ENCODE measurements at places on chromosomes 1 and 21.
A peak's percentile ranks its signal among the peaks of the same experiment; 100 is the strongest.

- DNase-seq: no peak
Observed at GRCh38 chr1:59159557-59160203, 137.2 kb upstream of the FGGY start.

DNA sequence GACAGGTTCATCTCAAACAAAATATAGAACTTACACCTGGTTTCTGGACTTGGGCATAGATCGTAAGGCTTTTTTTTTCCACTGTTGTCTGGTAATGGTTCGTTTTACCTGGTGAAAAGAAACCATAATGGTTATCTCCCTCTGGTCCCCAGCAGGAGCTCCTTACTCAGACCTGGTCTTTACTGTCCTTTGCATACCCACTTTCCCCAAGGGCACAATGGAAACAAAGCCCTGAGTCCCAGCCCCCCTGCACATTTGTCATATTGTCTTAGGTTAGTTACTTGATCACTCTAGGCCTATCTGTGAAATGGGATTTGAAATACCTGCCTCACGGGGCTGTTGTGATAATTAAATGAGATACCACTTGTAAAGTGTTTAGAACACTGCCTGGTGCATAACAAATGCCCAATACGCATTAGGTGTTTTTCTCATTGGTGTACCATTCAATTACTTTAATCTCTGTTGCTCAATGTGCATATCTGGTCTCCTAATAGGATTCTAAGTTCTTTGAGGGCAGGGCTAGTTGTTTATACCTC is 27.0 kb downstream of the SLAMF1 start:
- no peak for DNase-seq

- DNase-seq: peak; percentile 11
Observed at GRCh38 chr1:184930232-184930631, 44.1 kb downstream of the NIBAN1 start.

GRCh38 chr1:236685917-236686814 is at the start of gene ACTN2:
Gene ACTN2 (plus strand): TSS chr1:236686499. CDS start chr1:236686674, 175 bp downstream.
- no peak for DNase-seq

GRCh38 chr1:145702826-145703225 is 4.3 kb downstream of the PDZK1 start:
- no peak for DNase-seq

- no peak for DNase-seq
Observed at GRCh38 chr1:66752671-66753371, 562 bp downstream of the DYNLT5 start.

DNA sequence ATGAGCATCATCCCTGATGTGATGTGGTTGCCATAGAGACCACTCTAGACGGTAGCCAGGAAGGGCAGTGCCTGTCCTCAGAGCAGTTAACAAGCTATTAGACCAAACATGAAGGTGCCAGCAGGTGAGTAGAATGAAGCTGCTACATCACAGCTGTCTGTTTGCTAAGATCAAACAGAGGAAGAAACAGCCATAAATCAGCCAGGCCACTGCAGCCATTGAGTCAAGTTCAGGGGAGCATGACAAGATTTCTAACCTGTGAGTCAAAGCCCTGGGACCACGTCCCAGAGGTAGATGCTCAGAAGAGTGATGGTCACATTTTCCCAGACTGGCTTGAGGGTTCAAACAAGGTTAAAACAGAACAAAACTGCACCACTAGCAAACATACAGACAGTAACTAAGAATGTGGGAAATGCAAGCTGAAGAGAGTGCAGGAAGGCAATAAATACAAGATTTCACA is 450.6 kb upstream of the DAB1 start:
- no peak for DNase-seq

GRCh38 chr1:101135526-101135925 is 101.3 kb upstream of the S1PR1 start:
- no peak for DNase-seq

DNA sequence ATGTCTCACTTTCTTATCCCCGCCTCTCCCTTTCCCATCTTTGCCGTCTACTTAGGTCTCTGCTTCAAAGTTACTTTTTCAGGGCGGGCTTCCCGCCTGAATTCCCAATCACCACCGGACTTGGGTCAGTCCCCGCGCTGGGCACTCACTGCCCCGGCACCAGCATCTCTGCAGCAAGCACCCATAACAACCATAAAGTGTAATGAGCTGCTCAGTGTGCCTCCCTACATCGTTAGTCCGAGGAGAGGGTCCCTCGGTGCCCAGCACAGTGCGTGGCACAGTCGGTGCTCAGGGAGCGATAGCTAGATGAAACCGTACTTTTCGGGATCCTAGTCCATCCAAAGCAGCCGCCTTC is 633 bp upstream of the CTPS1 start:
- DNase-seq: no peak

- DNase-seq: no peak
Observed at GRCh38 chr1:205629751-205630150, 2.1 kb downstream of the ELK4 start.

DNA sequence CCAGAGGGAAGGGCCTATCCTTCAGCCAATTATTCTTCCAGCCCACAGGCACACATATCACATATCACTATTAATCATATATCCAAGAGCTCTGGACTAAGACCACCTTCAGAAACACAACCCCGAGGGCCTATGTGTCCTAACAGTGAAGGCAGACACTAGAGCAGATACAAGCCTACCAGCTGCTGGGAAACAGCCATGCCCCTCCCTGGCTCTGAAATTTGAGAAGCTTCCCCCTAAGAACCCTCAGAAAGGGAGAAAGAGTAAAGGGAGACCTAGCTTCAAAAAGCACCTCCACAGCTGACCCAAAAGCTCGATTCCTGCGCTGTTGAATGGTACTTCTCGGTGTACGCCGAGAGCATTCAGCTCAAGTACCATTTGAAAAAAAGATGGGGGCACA is 17.4 kb downstream of the CNN3 start:
- no peak for DNase-seq

DNA sequence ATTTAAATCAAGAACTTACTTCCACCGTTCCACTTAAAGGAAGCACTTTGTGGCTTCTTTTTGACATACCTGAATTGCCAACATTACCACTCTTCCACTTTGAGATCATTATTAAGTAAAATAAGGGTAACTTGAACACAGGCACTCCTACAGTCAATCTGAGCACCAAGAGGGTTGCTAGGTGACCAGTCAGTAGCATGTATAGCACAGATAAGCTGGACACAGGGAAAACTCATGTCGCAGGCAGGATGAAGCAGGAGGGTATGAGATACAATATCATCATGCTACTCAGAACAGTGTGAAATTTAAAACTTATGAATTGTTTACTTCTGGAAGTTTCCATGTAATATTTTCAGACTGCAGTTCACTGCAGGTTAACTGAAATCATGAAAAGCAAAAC is 47.0 kb upstream of the RAP1GAP start:
- DNase-seq: no peak

DNA sequence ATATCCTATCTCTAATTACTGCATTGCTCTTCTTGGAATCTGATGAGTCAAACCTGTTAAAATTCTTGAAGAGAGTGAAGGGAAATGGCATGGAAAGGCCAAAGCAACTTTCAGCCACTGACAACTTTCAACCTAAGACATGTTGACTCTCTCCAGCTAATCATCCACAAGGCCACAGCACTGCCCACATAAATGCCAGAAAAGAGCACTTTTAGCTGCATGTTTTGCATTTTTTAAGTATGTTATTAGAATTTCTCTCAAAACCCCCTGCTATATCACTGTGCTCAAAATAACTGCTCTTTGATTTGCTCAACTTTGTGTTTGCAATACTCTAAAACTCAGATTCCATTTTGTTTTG is 352.5 kb downstream of the ADGRL2 start:
- DNase-seq: no peak

DNA sequence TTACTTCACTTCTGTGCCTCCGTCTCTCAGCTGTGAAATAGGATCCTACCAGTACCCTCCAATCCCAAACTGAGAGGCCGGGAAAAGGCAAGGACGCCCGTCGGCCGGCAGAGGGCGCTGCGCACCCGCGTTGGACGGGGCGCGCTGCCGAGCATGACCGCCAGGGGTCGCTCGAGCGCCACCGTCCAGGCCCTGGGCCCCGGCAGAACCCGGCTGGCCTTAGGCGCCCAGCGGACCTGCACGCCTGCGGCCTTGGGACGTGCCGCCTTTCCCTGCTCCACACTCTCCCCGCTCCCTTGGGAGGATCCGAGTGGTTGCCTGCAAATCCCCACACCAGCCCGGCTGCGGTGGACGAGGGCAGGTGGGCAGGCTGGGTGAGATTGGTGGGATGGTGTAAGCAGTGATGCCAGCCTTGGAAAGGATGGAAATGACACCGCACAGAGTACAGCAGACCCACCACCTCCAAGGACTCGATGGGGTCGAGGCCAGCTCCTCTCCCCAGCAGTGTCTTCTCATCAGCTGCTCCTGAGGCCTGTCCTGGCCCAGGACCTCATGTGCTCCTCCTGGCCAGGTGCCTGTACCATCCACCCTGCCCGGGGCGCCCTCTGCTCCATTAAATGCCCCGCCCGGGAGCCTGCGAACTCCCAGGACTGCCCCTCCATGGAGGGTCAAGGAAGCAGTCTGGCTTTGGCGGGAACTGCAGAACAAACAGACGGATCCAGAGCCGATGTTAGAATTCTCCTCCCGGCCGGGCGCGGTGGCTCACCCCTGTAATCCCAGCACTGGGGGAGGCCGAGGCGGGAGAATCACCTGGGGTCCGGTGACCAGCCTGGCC is 47.4 kb upstream of the LBR start:
- no peak for DNase-seq

DNA sequence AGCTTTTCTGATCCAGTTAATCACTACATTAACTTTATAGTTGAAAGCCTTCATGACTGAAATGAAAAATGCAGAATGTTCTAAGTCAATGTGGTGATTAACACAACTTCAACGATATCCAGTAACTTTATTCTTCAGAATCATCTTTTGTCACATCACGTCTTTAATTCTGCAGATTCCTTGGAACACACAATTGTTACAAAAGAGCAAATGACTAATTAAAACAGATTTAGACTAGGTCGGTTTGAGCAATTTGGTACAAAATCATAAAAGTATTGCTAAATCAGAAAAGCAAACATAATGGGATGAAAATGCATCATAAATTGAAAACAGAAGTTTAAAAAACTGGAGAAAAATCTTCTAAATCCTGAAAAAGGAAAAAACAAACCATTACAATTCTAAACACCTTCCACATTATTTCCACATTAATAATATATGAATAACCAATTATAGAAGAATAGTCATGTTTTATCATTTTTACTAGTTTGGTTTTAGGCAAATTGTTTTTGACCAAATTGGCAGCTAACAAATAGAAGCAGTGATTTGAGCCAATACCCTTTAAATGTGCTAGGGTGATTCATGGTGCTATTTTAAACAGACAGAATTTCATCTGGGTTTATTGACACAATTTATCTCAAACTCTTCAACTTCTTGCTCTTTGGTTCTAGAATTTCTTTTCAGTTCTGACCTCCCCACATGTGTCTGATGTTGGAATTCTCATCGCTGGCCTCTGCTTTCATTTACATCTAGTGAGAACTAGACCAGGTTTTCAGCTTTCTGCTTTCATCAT is 468.1 kb upstream of the PTBP2 start:
- DNase-seq: no peak

DNA sequence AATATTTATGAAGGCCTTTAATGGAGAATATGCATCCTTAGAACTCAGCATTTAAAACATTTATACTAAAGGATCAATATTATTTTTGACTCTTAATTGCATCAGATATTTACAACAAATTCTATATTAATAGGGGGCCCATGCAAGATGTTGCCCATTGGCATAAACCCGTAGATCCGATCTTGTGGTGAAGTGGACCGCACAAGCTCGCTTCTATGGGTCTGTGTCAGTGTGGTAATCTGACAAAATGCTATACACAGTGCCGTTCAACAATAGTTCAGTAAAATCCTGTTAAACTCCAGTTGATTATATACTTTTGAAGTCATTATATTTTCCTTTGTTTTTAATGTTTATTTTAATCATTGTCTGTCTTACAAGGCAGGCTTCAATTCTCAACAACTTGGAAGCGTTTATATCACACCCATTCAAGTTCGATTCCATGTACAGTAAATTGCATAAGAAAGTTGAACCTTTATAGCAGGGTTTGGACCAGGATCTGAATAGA is 809.2 kb downstream of the USP25 start:
- DNase-seq: no peak

DNA sequence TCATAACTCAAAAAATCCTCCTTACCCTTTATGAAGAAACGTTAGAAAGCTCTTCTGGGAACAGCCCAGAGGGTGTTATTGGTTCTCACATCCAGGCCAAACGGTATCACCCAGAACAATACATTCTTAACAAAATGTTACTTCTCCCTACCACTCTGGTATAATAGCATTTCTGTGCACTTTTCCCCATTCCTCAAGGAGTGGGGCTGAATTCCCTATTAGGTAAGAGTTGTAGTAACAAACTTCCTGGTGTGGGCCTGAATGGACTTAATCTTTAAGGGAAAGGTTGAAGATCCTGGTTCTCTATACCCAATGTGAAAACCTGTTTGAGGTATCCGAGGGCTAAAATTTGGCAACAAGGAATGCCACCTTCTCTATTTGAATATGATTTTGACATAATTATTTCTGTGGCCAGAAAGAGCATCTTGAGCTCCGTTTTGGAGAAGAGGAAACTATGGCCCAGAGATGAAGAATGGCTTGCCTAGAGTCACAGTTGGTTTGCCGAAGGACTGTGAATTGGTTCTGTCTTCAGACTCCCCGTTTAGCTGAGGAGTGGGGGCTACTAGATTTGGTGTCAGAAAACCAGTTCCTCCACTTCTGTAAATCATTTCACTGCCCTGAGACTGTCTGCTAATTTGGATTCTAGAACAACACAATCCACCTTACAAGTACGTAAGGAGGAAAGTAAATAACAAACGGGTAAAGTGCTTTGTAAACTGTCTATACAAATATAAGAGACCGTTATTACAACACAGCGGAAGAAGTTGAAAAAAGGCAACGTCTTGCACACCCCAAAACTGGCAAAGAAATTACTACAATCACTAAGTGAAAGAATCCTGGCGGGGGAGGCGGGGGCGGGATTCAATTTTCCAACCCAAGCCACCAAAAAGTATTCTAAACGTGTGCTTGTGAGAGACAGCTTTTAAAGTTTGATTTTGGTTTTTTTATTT is 2.3 kb downstream of the ANP32E start:
- peak; percentile 25 for DNase-seq

GRCh38 chr1:82762829-82763532 is 962.2 kb downstream of the ADGRL2 start:
- DNase-seq: no peak

GRCh38 chr1:7628273-7628672 is 142.8 kb upstream of the VAMP3 start:
- DNase-seq: no peak

DNA sequence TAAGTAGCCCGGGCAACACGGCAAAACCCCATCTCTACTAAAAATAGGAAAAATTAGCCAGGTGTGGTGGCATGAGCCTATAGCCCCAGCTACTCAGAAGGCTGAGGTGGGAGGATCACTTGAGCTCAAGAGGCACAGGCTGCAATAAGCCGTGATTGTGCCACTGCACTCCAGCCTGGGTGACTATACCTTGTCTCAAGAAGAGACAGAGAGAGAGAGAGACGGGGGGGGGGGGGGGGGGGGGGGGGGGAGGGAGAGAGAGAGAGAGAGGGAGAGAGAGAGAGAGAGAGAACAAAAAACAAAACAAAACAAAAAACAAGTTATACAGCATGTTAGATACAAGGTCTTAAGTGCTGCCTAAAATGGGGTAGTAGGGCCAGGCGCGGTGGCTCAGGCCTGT is 77.8 kb upstream of the ZNF281 start:
- no peak for DNase-seq

- DNase-seq: no peak
Observed at GRCh38 chr1:203311368-203312301, 6.3 kb downstream of the BTG2 start.
